Stimulated activated CD8-positive, alpha-beta memory T cell treated with anti-CD3 and anti-CD28 coated beads, Interleukin-7, amount 100 ng/mL, for 48 hours (primary cell): ENCODE measurements at places on chromosomes 11 and 22.

- no peak for DNase-seq
These were observed 3.6 kb downstream of the KCNJ4 start for GRCh38 chr22:38451404-38451803.

- no peak for DNase-seq
These were observed 110.0 kb upstream of the GAL start for GRCh38 chr11:68574308-68574707.

- DNase-seq, result no peak
These were observed 12.8 kb downstream of the ETS1 start for GRCh38 chr11:128574576-128575011.

GRCh38 chr22:28819253-28820096, 19.1 kb upstream of the XBP1 start:
- no peak for DNase-seq

GRCh38 chr11:7520011-7520942, 6.5 kb downstream of the PPFIBP2 start:
- no peak for DNase-seq

- peak; percentile 22 for DNase-seq
These were observed 16.2 kb upstream of the ME3 start for GRCh38 chr11:86688398-86689179.

GRCh38 chr22:39994041-39994565, 651 bp upstream of the FAM83F start:
- no peak for DNase-seq

- DNase-seq, result no peak
These were observed 478.9 kb upstream of the ARHGAP42 start for GRCh38 chr11:100208207-100208606.

DNA sequence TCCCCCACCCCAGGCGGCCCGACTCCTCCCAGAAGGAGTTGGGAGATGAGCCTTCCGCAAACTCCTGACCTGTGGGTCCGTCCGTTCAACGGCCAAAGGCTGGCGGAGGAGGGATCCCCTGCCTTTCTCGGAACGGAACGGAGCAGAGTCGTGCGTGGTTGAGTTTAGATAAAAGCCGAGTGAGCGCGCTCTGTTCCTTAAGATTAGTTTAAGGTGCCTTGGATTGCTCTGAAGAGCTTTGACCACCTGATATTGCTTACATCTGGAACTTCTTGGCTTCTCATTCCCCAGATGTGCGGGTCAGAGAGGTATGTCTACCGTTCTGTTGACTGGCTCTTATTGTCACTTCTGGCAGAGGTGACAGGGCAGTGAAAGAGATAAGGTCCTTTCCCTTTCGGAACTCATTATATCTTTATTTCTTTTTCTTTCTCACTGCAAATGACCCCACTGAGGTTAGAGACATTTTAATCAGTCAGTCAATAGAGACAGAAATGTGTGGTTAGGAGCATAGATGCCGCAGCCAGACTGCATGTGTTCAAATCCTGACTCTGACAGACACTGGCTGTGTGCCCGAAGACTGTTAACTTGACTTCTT, at the start of gene TRIM6:
Gene TRIM6, plus strand, starts transcription at position 31 of the 595 bp plus-strand sequence. Its CDS starts 261 bp downstream, at position 292.
- no peak for DNase-seq

DNA sequence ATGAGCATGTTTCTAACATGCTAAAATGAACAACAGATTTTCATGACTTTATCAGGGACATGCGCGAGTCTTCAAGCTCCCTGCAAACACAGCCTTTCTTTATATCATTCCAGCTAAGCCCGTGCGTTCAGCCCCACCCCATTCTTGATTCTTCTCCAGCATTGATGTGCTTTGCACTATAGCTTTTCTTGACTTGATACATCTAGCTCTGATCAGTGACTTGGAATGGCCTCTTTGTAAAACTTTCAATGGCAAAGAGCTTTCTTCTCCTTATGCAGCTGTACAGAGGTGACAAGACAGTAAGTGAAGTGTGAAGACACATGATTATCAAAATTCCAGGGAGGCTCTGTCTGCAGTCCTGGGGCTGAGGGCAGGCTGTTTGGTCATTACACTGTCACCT, 561.0 kb downstream of the OPCML start:
- DNase-seq, result no peak

- DNase-seq, result no peak
These were observed 545 bp downstream of the FEN1 start for GRCh38 chr11:61793083-61793828.

DNA sequence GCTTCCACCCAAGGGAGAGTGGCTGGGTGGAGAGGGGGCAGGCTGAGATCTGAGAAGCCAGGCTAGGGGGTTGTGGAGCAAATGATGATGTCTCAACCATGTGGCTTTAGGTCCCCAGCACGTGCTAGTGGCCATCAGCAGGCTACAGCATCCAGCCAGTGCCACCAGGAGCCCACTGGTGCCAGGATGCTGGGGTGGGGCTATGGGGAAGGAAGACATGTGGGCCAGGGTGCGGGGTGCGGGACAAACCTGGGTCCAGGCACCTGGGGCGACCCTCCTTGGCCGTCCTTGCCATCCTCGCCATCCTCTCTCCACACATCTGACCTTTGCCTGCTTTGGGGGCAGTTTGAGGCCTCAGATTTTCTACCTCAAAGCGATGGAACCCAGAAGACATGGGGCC, 104.3 kb downstream of the KCNQ1 start:
- DNase-seq, result no peak

GRCh38 chr22:42645938-42646568, 3.1 kb downstream of the CYB5R3 start:
- no peak for DNase-seq

- DNase-seq, result peak; percentile 25
These were observed 21.7 kb upstream of the PLAAT3 start for GRCh38 chr11:63635762-63636465.

DNA sequence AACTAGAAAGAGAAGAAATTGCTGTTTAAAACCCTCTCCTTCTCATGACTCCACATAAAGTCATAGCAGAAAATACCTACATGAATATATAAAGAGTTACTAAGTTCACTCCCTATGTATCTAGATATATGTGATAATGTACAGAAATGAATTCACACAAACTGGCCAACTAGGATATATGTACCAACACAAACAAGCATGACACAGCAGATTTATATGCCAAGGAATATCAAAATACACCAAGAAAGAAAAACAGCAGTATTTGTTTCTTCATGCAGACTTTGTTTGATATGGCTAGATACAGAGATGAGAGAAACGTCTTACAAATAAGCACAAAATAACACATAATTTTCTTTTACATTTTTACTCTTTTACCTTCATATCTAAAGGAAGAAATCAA, 1.8 kb downstream of the OR51G1 start:
- DNase-seq, result no peak

DNA sequence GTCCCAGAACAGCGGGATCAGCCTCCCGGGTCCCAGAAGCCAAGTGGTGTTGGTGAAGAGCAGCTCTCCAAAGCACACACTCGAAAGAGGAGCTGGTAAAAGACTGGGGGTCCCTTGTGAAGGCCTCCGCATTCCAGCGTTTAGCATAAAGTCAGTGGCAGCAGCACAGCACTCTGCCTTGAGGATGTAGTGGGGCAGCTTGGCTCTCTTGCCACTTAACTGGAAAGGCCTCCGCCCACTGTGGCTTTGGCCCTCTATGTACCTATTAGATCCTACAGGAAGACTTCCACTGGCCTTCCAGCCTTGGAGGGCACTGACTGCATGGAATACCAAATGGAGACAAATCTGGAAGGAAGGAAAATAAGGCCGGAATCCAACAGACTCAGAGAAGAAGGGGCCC, 1455.3 kb downstream of the BRD1 start:
- no peak for DNase-seq

DNA sequence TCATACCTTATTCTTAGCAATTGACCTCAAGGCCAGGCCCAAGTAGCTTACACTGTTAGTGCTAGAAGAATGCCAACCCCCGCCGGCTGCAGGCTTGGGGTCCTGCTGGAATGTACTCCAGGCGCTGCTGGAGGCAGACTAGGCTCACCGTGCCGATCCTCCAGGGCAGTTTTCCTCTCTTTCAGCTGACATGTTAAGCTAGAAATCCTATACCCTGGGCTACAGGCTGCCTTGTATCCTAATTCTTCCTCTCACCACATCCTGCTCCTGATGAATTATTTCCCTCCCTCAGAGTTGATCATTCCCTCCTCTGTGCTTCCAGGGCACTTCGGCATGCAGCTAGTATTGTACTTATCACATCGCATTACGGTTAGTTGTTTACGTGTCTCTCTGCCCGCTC, 3.4 kb downstream of the SPTBN2 start:
- no peak for DNase-seq

DNA sequence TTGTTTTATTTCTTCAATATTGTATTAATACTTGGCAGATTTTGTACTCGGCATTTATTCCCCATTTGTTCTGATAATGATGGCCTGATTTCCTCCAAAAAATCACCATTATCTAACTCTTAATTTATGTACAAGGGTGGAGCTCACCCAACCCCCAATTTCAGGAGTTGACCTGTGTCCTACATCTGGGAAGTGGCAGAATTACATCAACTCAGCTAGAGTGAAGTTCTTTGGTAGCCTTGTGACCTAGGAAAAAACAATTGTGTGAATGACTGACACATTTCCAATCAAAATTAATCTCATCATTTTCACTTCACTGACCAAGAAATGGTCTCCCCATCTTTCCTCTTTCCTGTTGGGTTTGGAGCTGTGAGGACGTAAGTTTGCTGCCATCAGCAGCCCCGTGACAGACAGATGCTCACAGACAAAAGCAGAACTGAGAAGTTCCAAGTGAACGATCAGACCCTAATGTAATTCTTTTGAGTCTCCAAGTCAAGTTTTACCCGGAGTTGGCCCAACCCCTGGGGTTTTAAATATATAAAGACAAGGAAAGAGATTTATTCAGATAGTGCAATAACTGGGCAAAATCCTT, 16.6 kb upstream of the MS4A6E start:
- DNase-seq, result no peak

DNA sequence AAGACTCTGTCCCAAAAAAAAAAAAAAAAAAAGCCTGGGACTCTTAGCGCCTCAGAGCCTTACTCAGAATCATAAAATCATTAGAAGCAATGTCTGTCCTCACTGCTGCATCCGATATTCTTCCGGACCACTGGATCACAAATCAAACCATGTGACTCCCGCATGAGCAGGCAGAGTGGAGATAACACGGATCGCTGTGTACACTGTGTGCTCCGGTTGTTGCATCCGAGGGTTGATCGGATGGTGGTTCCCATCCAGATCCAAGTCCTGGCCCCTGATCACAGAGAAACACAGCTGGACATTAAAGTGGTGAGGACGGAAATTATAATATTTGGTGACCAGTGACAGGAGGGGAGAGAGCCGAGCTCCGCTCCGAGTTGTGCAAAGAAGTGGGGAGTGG, 9.7 kb upstream of the TXNRD2 start:
- no peak for DNase-seq

DNA sequence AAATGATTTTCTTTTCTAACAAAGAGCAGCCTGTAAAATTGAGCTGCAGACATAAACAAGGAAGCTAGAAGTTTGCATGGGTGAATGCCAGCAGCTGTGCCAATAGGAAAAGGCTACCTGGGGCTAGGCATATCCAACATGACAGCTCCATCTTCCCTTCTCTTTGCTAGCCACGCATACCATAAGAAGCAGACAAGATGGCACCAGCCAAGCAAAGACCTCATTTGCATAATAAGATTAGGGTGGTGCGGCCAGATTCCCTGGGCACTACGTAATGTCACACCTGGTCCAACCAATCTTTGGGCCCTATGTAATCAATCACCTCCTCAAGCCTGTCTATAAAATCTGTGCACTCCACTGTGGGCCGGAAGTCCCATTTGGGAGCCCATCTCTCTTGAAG, 108.3 kb downstream of the SWAP70 start:
- DNase-seq, result no peak

DNA sequence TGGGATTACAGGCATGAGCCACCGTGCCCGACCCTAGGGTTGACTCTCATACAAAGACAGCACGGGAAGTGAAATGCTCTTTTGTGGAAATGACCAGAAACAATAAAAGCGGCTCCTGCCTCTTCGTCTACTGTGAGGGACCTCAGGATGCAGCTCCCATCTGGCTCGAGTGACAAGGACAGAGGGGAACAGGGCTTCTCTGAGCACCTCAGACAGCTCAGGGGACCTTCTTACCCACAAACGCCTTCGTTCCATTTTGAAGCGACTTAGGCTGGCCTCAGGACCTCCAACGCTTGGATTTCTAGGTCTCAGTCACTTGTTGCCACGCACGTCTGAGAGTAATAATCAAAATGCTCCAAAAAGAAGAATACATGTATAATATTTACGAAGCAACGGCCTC, 2.5 kb downstream of the PRAME start:
- DNase-seq, result no peak

DNA sequence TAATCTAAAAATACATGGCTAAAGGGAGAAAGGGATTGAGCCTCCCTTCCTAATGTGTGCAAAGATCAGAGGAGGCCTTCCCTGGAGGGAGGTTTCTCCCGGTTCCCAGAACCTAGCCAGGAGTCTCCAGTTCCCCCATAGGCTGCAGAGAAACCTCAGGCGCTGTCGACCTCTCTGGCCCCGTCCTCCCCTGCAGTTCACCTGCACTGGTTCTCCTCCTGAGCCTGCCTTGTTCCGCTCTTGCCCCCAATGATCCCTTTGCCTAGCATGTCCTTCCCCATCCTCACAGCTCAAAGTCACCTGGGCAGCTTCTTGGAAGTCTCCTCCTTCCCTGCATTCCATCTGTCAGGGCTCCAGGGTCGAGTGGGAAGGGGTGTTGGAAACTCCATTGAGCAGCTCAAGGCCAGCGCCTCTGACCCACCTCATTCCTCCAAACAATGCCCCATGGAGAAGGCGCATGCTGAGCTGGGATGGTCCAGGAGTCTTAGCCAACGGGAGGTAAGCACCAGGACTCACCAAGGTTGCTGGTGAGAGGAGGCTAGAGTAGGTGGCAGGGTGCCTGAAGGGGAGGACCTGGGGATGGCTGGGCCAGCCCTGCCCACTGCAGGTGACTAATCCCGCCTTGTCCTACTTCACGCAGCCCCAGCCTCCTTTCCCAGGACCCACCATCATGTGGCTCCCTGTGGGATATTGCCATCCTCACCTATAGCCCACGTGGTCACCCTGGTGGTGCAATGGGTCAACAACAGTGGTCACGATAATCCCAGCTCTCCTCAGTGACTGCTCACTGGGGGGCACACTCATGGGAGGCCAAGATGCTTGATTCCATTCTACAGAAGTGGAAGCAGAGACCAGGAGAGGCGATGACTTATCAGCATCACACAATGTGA, 15.4 kb downstream of the RSPH14 start:
- DNase-seq, result no peak

DNA sequence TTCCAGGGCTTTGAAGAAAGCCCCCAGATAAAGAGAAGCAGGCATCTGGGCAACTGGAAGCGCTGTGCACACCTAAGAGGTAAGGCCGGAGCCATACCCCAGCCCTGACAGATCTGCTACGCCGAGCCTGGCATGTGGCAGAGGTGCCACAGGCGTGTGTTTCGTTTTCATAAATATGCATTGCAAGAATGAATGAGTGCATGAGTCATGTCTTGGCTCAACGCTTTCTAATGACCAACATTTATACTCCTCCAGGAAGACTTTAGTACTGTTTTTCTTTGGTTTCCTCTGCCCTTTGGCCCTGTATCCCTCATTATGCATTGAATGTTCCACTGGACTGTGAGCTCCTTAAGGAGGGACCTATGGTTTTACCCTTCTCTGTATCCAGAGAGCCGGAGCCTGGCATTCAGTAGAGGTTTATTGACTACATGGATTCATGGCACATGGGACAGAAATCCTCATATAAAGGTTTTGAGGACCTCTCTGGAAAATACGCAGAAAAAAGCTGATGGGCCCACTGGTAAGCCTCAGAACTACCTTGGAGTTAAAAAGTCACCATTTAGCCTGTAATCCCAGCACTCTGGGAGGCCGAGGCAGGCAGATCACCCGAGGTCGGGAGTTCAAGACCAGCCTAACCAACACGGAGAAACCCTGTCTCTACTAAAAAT, 38.9 kb upstream of the CSNK2A3 start:
- DNase-seq, result no peak
